ENCODE measurements at places on chromosomes 7 and 10.

- DNase-seq = no peak
Observed at GRCh38 chr7:50185208-50185607, 92.2 kb upstream of the ZPBP start.

- no peak for DNase-seq
Observed at GRCh38 chr10:77393821-77394501, 243.6 kb downstream of the KCNMA1 start.

- DNase-seq = no peak
Observed at GRCh38 chr7:91657483-91658071, 222.9 kb downstream of the MTERF1 start.

DNA sequence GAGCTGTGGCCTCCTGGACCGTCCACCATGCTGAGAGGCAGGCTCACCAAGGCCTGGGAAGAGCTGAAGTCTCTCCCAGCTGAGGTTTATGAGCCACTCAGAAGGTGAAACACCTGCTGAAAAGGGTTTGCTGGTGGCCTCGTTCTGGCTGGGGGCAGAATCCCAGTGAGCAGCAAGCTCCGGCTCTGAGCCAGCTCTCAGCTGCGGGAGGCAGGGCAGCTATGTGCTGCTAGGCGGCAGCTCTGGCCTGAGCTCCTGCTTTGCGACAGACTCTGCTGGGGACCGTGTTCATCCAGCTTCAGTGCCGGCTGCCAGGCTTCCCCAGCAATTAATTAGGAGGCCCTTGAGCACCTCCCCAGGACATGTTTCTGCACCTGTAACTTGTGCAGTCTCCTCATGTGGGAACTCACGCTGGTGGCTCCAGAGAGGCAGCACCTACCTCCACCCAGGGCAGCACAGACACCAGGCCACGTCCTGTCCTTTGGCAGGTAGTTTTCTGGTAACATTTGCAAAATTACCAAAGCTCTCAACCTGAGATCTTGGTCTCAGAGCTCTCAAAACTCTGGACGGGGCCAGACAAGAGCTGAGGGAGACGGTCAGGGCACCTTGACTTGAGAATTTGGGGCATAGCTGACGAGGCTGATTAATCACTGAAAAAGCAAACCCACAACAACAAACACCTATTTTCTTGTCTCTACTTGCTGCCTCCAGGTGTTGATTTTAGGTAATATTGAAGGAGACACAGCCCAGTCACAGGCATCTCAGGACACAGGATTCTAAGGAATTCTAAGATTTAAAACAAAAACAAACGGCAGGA is 185.0 kb downstream of the TCERG1L start:
- no peak for DNase-seq

DNA sequence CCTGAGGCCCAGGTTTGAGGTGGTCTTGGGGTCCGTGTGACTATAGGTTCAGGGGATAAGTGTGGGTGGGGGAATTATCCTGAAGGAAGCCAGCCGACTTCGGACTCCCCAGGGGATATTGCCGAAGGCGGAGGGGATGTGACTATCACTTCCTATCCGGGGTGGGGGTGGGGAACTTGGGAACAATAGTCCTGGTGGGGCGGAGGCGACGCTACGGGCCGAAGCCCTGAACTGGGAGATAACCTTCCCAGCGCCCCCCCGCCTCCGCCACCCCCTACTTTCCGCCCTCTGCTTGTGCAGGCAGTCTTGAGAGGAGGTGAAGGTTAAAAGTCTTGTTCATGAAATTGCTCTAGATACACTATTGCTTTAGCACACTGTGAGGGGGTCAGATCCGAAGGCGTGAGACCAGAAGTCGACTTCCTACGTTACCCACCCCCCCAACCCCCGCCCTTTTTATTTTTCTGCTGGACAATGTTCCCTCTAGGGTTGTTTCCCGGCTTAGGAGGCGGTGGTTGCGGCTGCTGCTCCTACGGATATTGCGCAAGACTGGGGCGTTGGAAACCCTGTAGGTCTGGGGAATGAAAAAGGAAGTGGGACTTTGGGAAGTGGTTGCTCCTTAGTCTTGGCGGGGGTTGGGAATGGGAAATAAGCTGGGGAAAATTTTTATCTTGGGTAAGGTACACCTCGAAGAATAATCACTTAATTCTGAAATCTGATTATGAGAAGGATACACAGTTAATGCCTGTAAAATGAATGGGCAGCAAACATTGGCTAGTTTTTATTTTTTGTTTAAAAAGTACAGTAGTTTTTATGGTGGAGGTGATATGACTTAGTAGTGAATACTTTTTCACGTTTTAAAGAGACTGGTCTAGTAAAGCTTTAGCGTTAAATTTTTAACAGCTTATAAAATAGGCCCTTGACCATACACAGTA is 1.5 kb downstream of the PTPN12 start:
- peak; percentile 96 for DNase-seq

- no peak for DNase-seq
Observed at GRCh38 chr7:101365956-101366355, 3.3 kb downstream of the COL26A1 start.

- DNase-seq = peak; percentile 61
Observed at GRCh38 chr10:123149568-123150270, 1.8 kb downstream of the HMX2 start.

DNA sequence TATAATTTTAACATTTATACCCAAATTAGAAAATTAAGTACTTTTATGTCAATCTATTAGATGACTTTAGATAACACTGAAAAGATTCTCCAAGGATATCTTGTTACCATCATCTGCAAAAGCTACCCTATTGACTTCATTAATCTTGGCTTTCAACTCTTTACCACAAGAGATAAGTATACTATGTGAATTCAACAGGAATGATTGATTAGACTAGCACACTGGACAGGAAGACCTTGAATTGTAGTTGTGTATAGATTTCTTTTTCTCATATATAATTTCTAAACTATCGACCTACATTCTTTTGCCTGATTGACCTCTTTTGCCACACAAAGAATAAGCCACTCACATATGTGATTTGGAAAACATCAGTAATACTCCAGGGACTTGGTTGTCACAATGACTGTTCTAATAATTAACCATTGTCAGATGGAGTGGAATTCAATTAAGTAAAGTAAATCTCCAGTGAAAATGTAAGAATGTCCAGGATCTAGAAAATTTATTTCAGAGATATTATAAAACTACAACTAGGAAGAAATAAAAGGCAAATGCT is 1132.0 kb downstream of the SORCS1 start:
- no peak for DNase-seq

DNA sequence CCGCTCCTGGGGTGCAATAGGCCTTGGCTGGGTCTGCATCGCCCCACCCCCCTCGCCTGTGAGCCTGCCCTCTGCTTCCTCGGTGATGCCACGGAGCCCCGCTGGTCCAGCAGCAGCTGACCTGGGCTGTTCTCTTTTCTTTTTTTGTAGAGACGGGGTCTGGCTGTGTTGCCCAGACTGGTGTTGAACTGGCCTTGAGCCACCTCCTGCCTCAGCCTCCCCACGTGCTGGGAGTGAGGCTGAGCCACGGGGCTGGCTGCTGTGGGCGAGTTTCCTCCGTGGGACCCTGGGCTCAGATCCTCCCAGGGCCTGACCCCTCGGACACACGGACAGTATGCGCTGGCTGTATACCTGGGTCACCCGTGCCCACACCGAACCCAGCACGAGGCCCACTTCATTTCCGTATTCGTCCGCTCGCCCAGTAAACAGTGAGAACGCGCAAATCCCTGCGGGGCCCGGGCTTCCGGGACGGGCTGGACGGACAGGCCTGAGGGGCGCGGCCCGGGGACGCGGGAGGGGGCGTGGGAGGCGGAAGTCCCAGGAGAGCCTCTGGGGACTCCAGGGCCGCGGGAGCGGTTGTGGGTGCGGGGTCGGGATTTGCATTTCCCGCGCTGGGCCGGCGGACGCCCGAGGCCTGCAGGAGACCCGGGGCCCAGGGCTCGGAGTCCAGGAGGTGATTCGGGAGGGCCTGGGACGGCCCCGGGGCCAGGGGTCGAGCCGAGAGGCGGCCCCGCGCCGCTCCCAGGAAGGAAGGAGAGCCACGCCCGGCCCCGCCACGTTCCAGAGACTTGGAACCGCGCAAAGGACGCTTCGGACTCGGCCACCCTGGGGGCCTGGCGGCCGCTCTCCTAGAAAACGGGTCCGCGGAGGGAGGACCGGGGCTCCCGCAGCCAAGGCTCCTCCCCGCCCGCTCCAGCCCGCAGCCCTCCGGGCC is 57.7 kb upstream of the DNAJB6 start:
- DNase-seq = peak; percentile 43

DNA sequence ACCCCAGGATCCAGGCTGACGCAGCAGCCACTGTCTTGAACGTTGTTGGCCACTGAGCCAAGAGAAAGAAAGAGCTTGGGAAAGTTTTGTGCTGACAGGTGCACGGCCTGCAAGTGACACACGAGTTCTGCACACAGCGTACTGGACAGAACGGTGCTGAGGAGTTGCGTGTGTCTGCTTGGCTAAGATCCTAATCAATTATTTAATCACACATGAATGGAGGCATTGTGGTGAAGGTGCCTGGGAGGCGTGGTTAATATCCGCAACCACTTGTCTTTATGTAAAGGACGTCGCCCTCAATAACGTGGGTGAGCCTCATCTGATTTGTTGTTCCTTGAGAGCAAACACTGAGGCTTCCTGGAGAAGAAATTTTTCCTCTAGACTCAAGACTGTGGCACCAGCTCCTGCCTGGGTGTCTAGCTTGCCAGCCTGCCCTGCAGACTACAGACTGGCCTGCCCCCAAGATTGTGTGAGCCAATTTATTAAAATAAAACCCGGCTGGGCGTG is 16.6 kb upstream of the GNA12 start:
- DNase-seq = no peak

GRCh38 chr7:39271402-39271801 is 293.7 kb downstream of the POU6F2 start:
- peak; percentile 5 for DNase-seq

GRCh38 chr7:73801577-73801976 is 29.2 kb upstream of the CLDN4 start:
- no peak for DNase-seq

GRCh38 chr7:51430480-51431086 is 114.0 kb upstream of the COBL start:
- peak; percentile 59 for DNase-seq

- DNase-seq = peak; percentile 41
Observed at GRCh38 chr10:79981450-79982361, 32.8 kb upstream of the SFTPD start.

DNA sequence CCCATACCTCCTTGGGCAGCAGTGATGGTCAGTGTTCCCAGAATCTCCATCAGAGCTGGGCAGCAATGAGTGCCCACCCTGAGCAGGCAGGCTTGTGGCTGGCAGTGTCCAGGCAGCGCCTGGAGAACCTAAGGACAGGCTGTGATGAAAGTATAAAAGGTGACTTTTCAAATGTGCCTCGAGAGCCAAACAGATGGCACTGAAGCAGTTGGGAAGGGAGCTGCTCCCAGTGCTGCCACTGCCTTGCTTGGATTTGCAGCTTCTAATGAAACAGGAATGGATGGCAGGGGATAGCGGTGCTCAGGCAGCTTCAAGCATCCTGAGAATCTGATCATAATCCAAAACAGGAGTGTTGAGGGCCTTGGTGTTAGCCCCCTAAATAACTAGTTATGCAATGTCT is 179.8 kb upstream of the AOAH start:
- DNase-seq = no peak

DNA sequence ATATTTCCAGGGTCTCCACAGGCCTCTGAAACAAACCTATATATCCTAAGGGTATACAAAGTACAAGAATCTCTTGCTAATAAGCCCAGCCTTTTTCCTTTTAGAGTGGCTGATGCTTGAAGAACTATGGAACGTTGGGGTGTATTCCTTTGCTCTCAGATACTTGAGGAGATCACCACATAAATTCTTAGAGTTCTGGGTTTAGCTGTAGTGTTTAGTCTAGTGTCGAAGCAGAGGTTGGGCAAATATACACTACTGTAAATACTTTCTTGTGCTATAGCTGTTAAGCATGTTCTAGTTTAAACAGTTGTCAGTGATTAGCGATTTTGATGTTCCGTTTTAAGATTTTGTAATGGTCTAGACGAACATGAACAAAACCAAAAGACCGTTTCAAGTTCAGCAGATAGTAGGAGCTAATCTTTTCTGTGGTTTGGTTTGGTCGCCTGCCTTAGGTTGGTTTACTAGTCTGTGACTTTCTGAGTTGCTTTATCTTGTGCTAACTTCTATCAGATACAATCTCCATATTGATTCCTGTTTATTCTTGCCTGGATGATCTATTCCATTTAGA is 229.6 kb downstream of the NSUN6 start:
- DNase-seq = no peak

DNA sequence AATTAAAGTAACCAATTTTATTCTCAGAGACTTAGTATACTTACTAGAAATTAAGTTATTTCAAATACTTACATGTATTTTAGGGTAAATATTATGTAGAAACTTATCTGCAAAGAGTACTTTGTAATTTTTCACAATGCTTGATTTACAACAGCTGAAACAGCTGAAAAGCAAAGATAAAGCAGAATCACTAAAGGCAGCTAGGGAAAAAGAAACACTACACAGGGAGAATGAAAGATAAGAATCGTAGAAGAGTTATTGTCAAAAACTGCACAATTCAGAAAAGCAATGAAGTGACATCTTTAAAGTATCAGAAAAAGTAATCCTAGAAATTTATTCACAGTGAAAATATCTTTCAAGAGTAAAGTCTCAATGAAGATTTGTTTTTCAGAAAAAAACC is 69.7 kb upstream of the ZNF804B start:
- DNase-seq = no peak

DNA sequence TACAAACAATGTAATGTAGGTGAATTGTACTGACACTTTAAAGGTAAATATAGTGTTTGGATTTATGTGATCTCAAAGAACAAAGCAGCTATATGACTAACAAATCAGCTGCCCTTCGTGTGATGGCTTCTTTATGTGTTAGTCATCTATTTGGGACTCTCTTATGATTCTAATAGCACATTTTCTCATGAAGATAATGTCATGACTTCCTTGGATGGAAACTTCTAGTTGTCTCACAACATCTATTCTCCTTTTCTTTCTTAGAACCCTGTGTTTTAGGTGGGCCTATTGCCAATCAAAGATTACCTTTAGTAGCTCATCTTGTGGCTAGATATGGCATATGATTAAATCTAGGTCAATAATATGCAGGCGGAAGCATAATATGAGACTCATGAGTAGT is 45.0 kb downstream of the TMEM106B start:
- DNase-seq = peak; percentile 35

DNA sequence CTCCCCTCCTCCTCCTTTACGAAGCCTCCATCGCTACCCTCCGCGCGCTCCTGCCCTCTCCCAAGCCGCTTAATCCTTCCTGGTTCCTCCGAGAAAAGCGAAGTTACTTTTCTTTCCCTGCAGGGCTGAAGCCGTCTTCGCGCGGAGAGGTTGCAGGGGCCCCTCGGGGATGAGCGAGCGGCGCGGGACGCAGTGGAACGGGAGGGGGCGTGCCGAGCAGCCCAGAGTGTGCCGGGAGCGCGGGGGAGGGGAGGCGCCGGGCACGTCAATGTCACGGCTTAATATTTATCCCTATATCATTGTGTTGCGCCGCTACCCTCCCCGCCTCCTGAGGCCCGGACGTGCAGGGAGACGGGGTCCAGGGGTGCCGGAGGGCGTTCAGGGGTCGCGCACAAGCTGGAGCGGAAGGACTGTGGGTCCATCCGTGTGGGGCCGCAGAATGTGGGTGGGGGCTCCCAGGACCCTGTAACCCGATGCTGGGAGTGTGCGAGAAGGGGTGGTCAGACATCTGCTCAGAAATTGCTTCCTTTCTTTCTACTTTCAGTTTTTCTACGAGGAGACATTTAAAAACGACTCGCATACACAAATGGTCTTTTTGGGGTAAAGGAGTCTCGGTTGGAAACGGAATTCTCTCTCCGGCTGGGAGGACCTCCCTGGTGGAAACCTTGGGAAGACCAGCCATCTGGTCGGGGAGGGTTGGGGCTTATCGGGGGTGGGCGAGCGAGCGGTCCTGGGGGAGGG is 2.4 kb downstream of the CDK6 start:
- peak; percentile 88 for DNase-seq
